GOT3 (cell line): ENCODE measurements at places on chromosomes 3 and 15.

DNA sequence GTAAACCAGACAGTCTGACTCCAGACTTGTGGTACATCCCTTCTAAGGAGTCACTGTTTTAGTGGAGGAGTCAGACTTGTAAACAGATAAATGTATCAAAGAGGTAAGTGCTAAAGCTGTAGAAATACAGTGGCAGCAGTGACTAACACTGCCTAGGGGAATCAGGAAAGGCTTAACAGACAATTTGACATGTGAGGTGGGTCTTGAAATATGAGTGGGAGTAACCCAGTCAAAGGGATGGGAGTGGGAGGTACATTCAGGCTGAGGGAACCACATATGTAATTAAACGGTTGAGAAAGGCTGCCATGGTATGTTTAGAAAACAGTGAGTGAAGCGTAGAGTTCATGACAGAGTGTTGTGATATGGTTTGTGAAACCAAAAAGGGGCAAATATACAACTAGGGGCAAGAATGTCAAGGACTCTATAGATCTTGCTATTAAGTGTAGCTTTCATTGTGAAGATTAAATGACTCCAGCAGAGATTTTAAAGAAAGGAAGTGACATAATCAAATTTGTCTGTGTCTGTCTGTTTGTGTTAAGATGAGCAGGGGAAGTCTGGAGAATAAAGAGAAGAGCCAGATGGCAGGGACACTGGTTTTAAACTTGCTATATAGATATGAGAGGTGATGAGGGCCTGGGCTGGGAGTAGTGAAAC lies 11.2 kb upstream of the ALCAM start:
- no peak for DNase-seq

- DNase-seq = no peak
Observed at GRCh38 chr15:69185706-69186105, 25.3 kb downstream of the GLCE start.

- no peak for DNase-seq
Observed at GRCh38 chr3:140974900-140975299, 33.3 kb downstream of the SLC25A36 start.

GRCh38 chr3:16883057-16883722 lies 1.6 kb upstream of the PLCL2 start:
- DNase-seq = no peak

DNA sequence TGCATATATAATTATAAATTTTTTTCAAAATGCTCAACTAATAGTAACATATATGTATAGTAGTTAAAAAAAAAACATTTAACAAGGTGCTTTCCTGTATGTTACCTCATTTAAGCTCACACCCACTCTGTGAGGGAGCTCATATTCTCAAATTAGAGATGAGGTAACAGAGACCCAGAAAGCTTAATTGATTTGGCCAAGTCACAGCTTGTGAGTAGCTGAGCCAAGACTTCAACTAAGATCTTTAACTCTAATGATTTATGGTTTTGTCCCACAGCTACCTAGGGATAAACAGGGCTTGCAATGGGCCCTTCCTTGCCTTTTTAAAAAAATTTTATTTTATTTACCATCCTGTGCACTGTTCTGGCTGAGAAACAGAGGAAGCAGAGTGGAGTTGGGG lies 230.0 kb upstream of the GOLIM4 start:
- no peak for DNase-seq

- no peak for DNase-seq
Observed at GRCh38 chr3:170532573-170532972, 53.3 kb downstream of the SLC7A14 start.

DNA sequence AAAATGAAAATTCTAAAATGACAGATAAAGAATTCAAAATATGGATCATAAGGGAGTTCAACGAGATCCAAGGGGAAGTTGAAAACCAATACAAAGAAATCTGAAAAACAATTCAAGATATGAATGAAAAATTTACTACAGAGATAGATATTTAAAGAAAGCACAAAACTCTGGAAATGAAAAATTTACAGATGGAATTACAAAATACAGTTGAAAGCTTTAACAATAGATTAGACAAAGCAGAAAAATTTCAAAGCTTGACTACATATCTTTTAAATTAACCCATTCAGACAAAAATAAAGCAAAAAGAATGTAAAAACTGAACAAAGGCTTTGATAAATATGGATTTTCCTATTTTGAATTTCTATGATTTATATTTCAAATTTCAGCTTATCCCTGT lies 211.1 kb downstream of the SLC9A9 start:
- DNase-seq = no peak

DNA sequence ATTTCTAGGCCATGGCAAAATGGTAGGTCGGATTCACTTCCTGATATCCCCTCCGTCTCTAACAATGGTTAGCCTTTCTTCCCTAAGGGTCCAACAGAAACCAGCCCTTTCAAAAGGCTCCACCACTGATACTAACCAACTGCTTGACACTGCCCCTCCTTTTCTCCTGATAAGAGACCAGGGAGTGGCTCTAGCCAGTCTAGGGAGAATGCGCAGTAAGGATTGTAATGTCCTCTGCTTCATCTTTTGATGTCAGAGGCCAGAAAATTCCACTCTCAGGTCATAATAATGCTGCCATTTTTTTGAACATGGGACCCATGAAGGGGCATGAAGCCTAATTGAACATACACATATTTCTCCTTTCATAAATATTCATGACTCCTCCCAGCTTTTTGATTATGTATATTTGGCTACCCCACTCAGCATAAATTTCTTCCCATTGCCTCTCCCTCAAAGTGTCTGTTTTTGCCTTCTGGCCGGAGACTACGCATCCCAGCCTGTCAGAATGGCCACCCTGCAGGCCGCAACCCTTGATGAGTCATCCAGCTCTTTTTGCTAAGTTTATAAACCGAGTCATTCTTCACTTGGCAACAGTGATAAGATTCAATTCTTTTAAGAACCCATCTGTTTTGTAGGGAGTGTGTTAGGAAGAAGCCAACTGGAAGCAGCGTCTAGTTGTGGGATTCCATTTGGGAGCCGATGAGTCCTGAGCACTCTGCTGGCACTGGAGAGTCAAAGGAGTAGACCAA lies 189.0 kb upstream of the MCTP2 start:
- DNase-seq = no peak

DNA sequence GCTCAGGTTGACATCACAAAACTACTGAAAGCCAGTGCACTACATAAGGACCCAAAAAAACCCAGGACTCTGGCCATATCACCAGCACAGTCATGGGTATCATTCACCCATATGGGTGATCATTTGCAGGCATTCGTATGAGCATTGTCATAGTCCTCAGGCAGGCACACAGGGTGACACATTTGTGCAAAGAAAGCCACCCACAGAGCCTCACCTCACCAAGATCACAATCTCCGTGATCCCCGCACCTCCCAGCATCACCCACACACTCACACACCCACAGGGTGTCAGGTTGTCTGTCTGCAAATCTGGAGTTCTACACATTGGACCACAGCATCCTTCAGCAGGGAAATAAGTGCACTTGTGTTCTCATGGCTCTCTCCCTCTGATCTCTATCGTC lies 166.0 kb upstream of the LPP start:
- DNase-seq = no peak

DNA sequence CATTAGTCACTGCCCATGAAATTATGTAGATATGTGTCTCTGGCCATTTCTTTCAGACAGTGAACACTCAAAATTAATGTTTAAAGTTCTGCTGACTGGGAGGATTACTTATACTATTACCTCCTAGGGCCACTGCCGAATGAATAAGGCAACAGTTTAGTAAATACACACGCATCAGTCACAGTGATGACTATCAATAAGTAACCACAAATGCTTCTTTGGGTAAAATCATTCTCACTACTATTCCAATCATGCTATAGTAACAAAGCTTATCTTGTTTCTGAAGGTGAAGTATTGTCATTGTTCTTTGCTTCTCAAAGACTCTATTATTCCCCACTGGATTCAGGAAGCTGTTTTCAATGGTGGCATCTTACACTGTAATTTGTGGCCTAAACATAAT lies 478.8 kb downstream of the EPHA3 start:
- no peak for DNase-seq
